ENCODE measurements at places on chromosomes 12 and 14. TPM values are rescaled to one million over a fixed set of nuclear protein-coding genes. Genes with fewer than 3 reads are reported as not detected.

- no peaks in the 10 kb centered on the region for H3K36me3 ChIP-seq
- no peak for DNase-seq
- no peak overlapping the region for H3K4me3 ChIP-seq
- no peaks in the 10 kb centered on the region for H3K4me1 ChIP-seq
- no peaks in the 10 kb centered on the region for H3K27me3 ChIP-seq
Observed at GRCh38 chr14:33592297-33592696, 358.6 kb downstream of the EGLN3 start.

DNA sequence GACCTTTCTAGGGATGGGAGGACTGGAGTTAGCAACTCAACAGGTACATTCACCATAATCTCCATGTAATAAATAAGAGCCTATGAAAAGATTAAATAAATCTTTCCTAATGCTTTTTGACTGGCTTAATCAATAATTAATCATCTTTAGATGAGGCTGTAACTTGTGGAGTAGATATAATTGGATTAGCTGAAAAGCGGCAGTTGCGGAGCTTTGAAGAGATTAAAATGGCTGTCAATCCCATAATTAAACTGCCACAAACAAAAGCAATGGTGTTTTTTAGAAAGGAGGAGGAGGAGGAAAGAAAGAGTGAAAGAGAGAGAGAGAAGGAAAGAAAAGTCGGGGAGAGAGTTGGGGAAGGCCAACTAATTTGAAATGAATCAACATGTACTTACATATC lies 70.7 kb upstream of the TMEM263 start:
- H3K36me3 ChIP-seq, result peaks cover 49% of the 10 kb centered on the region
- no peak for DNase-seq
- H3K4me3 ChIP-seq, result no peak overlapping the region
- H3K27ac ChIP-seq, result no peak overlapping the region
- H3K27me3 ChIP-seq, result no peaks in the 10 kb centered on the region

Gene OR6C70
- total RNA-seq, result not detected

DNA sequence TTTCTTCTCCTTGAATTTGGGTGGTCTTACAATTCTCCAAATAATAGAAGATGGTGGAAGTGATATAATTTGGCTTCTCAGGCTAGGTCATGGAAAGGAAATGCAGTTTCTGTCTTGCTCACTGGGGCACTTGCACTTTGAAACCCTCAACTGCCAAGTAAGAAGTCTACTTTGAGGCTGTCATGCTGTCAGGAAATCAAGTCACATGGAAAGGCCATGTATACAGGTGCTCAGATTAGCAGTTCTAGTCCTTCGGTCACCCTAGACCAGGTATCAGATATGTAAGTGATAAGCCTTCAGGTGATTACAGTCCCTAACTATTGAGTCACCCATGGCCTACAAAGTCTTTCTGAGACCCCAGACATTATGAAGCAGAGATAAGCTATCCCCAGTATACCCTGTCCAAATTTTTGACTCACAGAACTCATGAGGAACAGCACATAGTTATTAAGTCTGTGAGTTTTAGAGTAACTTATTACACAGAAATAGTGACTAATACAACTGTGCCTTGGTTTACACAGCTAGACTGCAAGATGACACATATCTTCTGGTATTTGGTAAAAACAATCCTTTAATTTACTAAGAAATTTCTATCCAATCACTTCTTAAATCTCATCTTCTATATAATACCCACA lies 26.3 kb upstream of the BBS10 start:
- DNase-seq, result no peak
- H3K27ac ChIP-seq, result no peak overlapping the region
- peaks cover 42% of the 10 kb centered on the region for H3K36me3 ChIP-seq
- no peak overlapping the region for H3K4me3 ChIP-seq

GRCh38 chr12:78194448-78194847 lies 363.8 kb downstream of the NAV3 start:
- no peak overlapping the region for H3K4me3 ChIP-seq
- H3K27me3 ChIP-seq, result no peaks in the 10 kb centered on the region
